ENCODE measurements at places on chromosomes 6 and 20. TPM values are rescaled to one million over a fixed set of nuclear protein-coding genes. Genes with fewer than 3 reads are reported as not detected.

DNA sequence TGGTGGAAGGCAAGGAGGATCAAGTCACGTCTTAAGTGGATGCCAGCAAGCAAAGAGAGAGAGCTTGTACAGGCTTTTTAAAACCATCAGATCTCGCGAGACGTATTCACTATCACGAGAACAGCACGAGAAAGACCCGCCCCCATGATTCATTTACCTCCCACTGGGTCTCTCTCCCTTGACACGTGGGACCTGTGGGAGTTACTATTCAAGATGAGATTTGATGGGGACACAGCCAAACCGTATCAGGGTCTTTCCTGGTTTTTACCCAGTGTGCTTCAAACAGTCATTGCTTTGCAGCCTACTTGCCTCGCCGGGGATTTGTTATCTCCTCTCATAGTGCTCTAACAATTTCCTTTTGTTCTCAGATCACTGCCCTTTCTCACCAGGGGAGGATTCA is 108.2 kb downstream of the UST start:
- no peak for DNase-seq

- no peak for DNase-seq
Measured at GRCh38 chr20:18567739-18568091, 483 bp downstream of the SMIM26 start.

GRCh38 chr6:111601886-111602285 is 3.8 kb downstream of the TRAF3IP2 start:
- no peak for DNase-seq

DNA sequence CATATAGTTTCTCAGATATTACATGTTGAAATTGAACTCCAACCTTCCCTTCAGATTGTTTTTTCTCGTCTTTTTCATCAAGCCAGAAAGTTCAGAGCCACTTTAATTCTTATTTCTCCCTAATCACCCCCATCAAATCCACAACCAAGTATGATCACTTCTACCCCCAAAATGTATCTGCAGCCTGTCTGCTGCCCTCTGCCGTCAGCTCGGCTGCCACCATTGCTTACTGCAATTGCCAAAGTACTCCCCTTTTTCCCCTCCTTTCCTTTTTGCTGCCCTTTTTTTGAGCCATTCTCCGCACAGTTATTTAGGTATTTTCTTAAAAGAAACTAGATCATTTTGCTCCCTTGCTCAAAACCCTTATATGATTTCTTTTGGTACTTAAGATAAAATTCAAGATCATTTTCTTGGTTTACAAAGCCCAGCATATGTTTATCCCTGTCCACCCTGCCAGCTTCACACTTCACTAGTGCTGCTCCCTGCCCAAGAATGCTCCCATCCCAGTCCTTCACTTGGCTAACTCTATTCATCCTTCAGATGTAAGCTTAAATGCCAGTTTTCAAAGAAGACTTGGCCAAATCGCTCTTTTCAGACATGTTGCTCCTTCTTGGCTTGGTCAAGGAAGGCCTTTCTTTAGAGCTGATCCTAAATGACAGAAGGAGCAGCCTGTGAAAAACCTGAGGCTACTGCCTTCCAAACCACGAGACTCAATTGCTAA is 63.7 kb downstream of the SH3BGRL2 start:
- no peak for DNase-seq

Gene C6orf15
- total RNA-seq: not detected

Gene OTOR
- total RNA-seq: not detected

Measured in Calu3 (cell line).